NCI-H1930 (cell line): ENCODE measurements at places on chromosomes 7 and 10.

- no peak for DNase-seq
Observed at GRCh38 chr7:4663239-4664018, 18.7 kb upstream of the FOXK1 start.

DNA sequence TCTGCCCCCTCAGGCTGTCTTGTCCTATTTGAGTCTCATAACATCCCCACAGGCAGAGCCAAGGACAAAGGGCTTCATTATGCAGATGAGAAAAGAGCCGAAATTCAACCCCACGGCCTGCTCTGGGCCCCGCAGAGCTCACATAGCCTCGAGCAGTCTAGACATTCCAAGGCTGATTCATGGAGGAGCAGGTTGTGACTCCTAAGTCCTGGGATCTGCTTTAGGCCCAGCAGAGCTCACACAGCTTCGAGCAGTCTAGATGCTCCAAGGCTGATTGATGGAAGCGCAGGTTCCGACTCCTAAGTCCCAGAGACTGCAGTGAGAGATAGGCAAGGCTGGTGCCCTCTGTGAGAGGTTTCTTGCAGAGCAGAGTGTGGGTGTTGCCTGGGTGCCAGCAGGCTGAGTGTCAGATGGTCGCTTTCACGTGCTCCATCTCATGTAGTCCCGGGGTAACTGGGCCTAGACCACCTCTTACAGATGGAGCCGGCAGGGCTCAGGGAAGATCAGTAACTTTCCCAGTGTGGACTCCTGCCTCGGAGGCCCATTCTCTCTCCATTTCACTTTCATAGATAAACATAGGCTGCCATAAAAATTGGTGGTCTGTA, 436.1 kb upstream of the FOXK1 start:
- no peak for DNase-seq

DNA sequence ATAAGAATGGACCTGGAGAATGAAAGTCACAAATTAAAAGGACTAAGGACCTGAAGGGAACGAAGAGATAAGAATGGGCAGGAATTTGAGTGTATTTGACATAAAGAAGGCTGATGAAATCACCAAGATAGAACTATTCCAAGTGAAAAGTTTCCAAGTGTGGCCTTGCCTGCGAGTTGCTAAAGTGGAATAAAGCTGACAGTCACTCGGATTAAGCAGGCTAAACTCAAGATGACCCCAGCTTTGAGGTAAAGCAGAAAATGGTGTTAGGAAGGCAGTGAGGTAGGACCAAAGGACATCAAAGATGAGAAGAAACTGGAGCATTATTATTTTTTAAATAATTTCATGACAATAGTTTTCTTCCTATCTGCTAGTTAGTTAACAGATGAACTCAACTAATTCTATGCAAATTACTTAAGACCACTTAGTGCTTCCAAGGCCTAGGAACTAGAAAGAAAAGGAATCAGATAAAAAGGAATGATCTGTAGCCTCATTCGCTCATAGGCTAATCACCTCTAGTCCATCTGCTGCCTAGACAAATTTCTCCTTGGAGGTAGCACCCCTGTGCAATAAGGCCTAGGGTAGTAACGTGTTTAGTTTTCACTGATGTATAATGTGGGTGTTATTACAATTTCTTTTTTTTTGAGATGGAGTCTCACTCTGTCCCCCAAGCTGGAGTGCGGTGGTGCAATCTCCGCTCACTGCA, 34.5 kb downstream of the EZH2 start:
- no peak for DNase-seq

GRCh38 chr7:50671386-50671785, 106.2 kb upstream of the DDC start:
- DNase-seq, result no peak

GRCh38 chr7:25321424-25321823, 93.1 kb upstream of the NPVF start:
- DNase-seq, result no peak

DNA sequence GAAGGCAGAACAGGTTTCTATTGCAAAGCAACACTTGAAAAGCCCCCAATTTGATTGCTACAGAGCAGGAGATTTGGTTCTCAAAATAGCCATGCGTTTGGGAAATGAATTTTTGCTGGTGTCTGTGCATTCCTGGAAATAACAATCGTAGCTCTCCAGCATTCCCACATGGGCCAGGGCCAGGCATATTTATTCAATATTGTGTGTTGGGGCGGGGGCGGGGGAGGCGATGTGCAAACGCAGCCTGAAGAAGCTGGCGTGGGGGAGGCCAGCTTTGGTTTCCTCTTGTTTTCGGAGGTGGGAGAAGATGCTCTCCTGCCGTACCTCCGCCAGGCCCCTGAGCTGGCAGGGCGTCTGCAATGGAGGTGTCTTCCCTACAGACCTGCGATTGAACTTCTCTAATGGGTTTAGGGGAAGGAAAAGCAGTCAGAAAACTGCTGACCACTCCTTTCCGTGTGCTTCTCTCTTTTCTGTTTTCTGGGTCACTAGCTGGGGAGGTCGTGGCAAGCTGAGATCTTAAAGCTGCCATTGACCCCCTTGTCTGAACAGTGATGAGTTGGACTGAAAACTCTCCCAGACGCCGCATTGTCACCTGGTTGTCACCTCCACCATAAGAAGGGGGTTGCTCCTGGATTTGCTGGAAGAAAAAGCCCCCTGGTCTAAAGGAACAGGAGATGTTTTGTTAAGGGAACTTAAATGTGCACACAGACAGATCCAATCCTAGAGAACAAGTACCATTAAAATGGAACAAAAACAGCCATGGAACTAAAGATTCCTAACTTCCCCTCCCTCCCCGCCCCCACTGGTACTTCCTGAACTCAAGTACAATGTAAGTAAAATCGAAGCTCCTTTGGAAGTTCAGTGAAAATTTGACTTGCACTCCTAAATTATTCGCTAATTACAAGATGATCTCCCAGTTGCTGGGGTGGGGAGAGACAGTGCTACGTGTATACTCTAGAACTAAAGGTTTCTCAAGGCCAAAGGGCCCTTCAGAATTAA, 56.4 kb upstream of the HABP2 start:
- no peak for DNase-seq

DNA sequence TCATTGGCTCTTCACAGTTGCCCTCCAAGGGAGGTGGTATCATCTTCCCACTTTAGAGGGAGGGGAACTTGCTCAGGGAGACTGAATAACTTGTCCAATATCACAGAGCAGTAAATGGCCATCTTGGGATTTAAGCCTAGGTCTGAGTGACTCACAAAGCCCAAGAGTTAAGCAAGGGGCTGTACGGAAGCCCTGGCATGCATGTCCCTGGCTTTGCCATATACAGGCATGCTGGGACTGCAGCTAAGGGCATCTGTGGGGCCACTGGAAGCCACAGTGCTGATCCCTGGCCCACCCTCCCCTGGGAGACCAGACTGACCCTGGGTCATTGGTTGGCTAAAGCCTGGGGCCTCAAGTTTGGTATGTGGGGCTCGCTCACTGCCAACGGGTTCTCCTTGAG, 3.1 kb downstream of the VSIR start:
- DNase-seq, result no peak

DNA sequence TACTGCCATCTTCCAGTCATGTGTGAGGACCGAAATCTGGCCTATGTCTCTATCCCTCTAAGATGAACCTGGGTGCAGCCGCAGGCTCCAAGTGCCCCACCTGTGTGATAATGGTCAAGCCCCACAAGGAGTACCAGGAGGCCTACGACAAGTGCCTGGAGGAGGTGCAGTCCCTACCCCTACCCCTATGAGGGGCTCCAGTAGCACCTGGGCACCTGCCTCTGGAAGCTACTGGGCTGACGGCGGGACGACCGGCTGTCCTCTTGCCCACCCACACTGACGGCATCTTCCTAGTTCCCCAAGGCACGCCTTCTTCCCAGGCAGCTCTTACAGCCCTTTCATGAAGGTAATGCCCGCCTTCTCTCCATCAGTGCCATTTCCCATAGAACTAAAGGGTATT, 47.4 kb downstream of the HOXA1 start:
- DNase-seq, result no peak

- no peak for DNase-seq
Observed at GRCh38 chr7:5528815-5529442, 105.3 kb upstream of the TNRC18 start.

DNA sequence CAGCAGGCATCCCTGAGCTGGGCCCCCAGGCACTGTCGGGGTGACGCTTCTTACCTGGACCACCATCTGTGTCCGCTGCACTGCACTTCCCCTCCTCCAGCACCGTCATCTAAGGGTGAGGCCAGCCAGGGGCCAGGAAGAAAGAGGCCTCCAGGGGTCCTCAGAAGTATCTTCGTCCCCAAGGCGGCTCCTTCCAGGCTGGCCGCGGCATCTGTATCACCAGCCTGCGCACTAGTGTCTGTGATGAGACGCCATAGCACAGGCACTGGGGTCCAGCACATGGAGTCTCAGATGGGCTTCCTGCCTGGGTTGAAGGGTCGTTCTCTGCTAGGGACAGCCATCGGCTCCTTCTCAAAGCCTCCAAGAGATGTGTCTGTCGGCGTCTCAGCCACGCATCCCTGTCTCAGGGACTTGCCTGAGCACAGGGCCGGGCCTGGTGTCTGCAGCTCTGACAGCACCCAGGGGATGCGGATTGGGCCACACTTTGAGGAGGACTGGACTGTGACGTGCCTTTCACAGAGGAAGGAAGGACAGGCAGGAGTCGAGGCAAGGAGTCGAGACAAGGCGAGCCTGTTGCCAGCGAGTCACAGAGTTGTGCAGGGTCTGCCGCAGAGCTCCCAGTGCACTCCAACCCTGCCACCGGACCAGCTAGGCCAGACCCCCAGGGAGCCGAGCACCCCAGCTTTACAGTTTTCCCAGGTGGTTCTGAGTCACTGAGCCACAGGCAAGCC, 101.5 kb upstream of the DIP2C start:
- DNase-seq, result no peak

DNA sequence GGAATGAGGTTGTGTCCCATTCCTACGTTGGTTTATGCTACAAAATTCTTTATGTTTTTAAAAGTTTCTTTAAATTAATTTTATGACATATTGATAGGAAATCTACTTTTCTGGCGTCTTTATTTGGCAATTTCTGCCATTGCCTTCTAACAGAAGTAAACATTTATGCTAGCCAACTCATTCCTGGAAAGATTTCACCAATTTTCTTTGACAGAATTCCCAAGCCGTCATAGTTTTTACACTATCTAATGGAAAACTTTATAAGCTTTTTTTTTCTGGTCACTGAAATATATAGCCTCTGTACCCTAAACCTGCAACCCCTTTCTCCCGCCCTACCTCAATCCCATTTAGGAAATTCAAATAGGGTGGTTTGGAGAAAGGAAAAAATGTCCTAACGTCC, 6.1 kb upstream of the TCAF1 start:
- DNase-seq, result no peak

DNA sequence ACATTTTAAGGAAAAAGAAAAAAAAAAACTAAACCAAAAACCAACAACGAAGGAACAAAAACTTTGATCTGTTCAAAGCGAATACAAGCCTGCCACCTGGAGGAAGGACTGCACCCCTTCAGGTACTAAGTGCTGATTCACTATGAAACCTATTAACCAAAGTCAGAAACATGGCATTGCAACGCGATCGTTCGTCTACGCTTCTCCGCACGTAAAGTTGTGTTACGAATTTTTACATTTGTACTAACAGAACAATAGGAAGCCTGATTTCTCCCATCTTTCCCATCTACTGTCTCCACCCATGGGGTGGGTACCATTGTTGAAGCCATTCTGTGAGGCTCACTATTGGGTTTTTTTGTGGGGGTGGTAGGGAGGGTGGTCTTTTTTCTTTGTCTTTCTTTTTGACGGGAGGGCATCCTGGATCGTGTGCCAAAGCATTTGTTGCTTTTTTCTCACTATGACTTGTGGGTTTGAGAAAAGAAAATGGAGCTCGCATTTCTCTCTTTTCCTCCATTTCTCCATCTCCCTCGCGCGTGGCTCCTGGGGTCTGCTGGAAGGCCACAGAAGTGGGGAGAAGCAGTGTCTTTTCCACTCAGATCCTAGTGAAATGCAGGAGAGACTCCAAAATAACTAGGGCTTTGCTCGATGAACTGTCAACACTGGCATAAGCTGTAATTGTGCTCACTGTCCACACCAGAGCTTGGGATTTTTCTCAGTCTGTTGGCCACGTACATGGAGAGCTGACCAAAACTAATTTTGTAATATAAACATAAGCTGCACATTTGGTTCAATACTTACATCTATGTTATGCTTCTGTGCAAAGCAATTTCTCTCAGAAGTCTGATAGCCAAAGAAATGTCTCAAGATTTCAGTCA, 100.9 kb upstream of the YAE1 start:
- no peak for DNase-seq

DNA sequence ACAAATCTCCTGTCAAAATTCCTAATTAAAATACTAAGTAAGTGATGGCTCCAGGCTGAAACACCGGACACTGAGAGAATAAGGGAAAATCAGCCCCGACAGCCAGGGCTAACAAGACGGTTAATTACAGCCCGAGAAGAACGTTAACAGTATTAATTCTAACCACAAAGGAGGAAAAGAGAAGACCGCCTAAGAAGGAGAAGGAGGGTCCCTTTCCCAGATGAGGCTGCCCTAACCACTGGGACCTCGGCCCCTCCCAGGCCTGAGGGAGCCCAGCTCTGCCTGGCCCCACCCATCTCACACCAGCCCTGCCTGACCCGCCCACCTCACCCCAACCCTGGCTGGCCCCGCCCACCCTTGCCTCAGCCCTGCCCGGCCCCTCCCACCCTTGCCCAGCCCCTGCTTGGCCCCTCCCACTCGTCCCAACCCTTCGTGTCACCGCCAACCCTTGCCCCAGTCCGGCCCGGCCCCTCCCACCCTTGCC, 51.3 kb downstream of the PWWP2B start:
- no peak for DNase-seq

DNA sequence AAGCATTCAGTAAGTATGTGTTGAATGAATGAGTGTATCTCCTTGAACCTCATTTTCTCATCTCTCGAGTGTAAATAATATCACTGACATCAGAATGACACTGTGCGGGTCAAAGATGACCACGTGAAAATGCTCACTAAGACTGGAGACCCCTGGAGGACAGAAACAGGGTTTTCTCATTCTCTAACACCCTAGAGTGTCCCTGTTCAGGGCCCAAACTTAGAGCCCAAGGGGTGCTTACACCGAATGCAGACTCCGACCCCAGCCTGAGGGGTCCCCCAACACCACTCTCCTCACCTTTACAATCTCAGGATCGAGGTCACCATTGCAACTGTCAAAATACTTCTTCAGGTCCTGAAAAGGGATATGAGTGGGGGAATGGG, 1.4 kb downstream of the CDK5 start:
- DNase-seq, result peak; percentile 18
